Stimulated activated CD4-positive, alpha-beta T cell treated with anti-CD3 and anti-CD28 coated beads, Interleukin-15, amount 100 ng/mL, for 1 hour (primary cell): ENCODE measurements at places on chromosomes 16 and 17.

GRCh38 chr17:73749928-73750605 lies 105.8 kb upstream of the SDK2 start:
- no peak for DNase-seq

- DNase-seq: peak; percentile 99
Observed at GRCh38 chr16:10743610-10744369, at the start of gene NUBP1. Gene NUBP1, plus strand, starts transcription at chr16:10743842. Its CDS starts 22 bp downstream, at chr16:10743864.

DNA sequence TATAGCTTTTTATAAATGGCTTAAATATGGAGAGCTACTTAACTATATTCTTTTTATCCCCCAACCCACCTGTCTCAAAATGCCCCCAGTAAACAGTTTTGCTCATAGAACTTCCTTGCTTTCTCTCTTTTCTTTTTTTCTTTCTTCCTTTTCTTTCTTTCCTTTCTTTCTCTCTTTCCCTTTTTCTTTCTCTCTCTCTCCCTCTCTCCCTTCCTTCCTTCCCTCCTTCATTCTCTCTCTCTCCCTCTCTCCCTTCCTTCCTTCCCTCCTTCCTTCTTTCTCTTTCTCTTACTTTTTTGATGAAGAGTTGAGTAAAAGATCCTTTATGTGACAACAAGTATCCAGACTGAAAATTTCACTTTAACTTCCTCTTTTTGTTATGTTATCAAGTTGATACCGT lies 48.2 kb downstream of the KCNJ2 start:
- no peak for DNase-seq

DNA sequence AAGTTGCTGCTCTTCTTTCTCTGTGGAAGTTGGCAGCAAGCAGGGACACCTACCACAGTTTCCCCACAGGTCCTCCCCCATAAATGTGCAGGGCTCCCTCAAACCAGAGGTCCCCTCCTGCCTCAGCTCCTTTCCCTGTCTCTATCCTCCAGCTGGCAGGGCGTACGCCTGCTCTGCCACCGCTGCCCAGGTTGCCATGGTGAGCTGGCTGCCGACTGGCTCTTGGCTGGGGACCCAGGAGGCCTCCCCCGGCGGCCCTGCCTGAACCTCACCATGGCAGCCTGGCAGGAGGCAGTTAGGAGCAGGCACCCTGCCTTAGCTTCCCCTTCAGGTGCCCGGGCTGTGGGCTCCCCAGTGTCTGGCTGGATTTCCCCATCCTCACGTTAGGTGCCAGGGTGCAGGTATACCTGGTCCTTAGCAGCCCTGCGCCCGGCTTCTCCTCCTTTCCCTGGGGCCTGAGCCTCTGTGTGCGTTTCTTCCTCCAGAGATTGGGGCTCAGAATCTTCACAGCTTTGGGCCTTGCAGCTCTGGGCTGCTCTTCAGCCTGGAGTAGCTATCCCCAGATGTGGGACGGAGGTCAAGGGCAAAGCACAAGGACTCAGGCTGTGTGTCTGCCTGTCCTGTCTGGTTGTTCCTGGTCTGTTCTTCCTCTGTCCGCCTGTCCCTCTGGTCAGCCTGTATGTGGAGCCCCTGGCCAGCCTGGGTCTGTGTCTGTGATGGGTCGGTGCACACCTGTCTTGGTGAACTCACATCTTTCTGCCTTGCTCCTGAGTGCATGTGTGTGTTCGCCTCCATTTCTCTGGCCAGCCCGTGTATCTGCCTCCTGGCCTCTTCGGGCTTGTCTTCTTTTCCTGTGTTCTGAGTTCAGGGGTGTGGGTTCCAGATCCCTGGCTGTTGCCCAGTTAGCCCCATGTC lies 15.7 kb downstream of the GJD3 start:
- DNase-seq: no peak

DNA sequence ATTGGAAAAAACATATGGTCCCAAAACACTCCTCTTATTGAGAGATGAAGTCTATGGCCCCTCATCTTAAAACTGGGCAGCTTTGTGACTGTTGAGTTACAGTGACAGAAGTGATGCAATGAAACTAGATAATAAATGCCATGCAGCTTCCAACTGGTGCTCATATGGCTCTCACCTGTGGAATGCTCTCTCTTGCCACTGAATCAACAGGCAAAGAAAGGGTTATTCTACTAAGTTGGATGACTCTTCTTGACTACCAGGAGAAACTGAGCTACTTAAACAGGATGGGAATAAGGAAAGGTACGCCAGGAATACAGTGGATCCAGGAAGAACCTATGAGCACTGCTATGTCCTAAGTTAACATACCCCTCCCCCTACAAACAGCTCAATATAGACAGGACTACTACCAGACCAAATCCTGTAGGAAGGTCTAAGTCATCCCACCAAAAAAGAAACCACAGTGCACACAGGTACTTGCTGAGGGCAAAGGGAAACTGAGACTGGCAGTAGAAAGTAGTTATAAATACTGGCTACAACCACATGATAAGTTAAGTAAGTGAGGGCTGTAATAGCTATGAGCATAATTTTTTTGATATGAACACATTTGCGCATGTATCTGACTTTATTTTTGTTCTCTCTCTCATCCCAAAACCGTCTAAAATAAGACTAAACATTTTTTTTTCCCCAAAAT lies 398.5 kb downstream of the ZFHX3 start:
- no peak for DNase-seq

DNA sequence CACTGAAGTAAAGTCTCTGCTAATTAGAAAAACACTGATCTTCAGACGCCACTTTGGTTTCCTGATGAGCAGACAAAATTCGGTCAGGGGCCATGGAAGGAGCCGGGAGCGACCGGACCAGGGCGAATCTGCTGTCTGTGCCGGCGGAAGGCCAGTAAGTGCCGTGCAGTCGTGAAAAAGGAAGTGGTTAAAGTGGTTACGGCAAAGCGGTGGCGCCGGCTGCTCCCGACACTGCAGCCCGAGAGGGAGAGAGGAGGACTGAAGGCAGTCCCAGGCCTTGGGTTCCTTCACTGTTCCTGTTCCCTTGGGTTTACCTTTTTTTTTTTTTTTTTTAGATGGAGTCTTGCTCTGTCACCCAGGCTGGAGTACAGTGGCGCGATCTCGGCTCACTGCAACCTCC lies 17.3 kb upstream of the HEXD start:
- peak; percentile 13 for DNase-seq
